Hematopoietic multipotent progenitor cell treated with erythropoietin and hydrocortisone succinate and interleukin-3 and kit ligand, for 17 days (in vitro differentiated cells): ENCODE measurements at places on chromosomes 12 and 14.

DNA sequence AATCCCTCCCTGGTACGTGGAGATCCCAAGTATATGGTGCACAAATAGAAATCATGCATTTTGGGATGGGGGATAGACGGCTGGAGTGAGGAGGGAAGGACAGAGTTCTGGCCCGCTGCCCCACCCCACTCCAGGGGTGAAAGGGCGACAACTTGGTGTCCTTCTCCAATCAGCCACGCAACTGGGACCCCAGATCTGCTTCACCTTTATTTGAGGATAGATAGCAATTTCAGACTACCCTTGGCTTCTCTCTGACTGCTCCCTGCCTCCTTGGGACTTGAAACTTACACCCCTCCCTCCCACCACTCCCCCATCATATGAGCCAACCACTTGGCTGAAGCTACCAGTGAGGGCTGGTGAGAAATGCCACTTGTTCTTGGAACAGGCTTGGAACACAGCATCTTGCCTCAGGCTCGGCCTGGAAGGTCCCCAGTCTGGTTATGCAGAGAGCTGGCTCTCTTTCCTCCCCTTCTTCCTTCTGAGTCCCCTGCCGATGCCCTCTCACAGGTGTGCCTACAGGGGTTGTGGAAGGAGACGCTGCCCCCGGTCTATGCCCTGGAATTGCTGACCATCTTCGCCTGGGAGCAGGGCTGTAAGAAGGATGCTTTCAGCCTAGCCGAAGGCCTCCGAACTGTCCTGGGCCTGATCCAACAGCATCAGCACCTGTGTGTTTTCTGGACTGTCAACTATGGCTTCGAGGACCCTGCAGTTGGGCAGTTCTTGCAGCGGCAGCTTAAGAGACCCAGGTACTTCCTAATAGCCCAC is 8.1 kb downstream of the OAS3 start:
- DNase-seq = no peak

DNA sequence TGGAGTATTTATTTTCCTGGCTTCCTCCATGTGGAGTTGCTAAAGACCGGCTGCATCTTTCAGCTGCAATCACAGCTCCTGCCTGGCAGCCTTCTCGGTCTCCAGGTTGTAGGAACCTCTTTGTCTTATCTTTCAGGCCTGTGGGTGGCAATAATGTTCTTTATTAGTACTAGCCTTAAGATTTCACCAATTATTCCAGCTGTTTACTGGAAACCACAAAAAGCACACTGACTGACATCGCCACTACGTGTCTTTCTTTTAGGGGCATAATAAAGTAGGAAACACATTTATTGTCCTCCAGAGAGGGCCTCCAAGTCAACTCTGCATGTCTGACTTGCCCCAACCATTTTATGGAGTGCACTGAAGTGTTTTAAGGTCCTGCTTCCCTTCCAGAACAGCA is 1116.5 kb upstream of the TMEM132C start:
- no peak for DNase-seq

DNA sequence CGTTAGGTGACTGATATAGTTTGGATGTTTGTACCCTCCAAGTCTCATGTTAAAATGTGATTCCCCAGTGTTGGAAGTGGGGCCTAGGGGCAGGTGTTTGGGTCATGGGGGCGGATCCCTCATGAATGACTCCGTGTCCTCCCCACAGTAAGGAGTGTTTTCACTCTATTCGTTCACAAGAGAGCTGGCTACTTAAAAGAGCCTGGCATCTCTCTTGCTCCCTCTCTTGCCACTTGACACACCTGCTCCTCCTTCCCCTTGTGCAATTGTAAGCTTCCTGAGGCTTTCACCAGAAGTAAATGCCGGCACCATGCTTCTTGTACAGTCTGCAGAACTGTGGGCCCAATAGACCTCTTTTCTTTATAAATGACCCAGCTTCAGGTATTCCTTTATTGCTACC is 2.6 kb downstream of the IFI27L2 start:
- DNase-seq = no peak

DNA sequence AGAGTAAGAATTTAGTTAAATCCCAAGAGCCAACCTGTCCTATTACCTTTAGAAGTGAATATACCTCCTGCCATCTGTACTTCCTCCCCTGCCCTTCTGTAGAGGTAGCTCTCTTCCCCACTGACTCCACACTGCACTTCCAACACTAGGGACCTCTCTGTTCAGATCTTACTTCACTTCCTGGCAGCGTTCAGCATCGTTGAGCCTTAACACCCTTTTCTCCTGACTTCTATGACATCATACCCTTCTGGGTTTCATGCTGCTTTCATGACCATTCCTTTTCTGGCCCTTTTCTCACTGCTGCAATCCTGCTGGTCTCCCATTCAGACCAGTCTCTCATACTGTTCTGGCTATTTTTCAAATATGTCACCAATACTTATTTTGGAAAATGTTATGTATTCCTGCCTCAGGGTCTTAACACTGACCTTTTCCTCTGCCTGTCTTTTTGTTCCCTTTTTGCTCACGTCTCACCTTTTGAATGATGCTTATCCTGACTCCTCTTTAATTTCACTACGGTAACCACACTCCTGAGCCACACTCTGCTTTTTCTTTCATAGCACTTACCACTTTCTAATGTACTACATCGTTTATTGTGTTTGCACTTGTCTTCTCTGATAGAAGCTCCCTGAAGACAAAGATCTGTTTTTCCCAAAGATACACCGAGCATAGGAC is 67.6 kb downstream of the PLEKHA5 start:
- no peak for DNase-seq

DNA sequence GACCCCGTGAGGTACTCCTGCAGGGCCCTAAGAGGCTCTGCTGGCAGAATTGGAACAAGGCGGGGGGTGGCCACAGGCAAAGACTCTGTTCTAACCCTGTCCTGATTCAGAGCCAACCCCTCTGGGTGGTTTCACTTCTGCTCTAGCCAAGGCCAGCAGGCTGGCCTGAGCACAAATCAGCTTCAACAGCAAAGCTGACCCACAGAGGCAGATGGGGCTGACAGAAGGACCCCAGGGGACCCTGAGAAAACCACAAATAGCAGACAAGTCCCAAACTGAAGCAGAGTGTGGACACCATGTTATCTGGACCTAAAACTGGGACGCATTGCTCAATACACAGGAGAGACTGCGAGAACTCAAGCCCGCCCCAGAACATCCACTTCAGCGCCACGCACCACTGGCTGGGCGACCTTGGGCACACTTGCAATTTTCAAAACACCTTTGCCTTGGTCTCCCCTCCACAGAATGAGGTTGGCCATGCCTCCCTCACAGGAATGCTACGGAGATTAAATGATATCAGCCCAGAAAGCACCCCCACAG is 76.4 kb upstream of the DICER1 start:
- no peak for DNase-seq

- peak; percentile 41 for DNase-seq
Observed at GRCh38 chr12:53221203-53222080, 10.6 kb downstream of the RARG start.

GRCh38 chr12:71504476-71504875 is 64.9 kb downstream of the LGR5 start:
- no peak for DNase-seq

GRCh38 chr14:44962334-44963043 is 499 bp downstream of the TOGARAM1 start:
- peak; percentile 65 for DNase-seq

DNA sequence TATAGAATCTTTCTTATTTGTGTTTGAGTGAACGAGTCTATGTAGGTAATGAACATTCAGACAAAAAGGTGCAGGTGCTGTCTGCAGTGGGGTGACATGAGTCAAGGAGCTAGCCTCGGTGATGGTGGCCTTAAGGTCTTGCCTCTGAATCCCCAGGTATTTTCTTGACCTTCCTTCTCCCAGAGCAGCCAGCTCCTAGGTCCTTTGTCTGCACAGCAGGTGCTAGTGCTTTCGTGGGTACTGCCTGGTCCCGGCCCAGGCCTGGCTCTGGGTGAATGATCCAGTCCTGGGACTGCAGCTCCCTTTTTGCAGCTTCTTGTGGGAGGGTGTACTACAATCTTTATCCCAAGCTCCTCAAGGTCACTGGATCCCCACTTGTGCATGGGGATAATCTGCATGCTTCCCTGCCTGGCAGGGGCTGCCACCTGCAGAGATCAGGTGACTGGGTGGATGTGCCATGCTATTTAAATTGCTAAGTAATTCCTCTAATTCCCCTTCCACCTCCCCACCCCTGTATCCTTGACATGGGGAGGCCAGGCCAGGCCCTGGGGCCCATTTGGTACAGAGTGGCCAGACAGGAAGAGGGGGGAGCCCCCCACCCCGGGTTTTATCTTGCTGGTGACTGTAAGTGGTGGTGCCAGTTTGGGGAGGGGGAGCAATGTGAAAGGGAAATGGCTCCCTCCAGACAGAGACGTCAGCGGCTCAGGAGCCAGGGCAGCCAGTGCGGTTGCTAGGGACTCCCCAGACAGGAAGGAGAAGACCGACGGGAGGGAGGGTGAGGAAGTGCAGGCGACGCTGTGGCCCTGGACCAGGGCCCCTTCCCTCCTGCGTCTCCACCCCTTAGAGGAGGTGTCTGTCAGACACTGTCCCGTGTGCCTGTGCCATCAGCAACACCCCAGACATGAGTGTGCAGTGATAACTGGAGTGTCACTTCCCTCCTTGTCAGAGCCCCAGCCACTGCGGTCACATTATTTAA is 6.7 kb downstream of the VASH1 start:
- peak; percentile 39 for DNase-seq

DNA sequence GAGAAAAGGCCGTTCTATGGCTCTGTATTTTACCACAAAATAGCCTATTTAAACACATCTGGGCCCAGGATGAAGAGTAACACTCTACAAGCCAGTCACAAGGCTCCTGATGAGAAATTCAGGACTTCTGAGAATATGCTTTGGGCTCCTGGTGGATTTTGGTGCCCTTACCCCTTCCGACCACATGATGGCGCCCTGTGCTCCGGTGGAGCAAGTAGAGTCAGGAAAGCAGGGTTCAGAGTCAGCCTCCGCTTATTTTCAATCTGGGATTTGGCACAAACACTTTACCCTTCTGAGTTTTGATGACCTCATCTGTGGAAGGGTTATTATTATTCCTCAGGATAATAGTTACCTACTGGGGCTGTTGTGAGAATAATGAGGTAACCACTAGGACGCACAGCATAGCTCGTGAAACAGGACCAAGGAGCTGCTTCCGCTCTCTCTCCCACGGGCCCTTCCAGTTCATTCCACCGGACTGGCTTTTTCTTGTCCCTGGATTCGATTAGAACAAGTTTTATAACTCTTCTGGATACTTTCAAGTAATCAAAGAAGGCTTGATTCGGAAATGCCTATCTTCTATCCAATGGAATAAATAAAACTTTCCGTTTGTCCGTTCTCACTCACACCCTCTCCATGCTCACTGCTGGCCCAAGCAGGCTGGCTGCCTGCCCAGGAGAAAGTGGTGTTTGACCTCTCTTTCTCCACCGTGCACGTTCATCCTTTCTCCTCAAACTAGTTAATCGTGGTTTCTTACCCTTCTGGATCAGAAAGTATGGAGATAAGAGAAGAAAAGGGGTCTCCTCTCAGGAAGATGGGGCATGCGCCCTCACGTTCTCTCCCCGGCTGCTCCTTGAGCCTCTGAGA is 104.6 kb downstream of the GALC start:
- DNase-seq = peak; percentile 14

GRCh38 chr12:32617534-32617933 is 61.6 kb upstream of the DNM1L start:
- no peak for DNase-seq

DNA sequence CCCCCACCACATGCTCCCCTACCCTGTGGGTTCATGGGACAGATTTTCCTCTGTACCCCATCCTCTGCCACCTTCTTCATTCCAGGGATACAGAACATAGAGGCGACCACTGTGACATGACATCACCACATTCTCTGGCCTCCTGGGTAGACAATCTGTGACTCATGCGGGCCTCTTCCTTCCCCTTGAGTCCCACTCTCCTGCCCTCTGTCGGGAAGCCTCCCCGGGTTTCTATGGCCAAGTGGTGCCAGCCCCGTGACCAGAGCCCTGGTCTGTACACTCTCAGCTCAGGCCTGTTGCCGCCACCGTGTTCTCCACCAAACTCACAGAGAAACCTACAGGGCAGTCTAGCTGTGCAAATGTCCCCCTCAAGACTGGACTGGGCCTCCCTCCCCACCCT is 8.0 kb downstream of the CLMN start:
- no peak for DNase-seq

DNA sequence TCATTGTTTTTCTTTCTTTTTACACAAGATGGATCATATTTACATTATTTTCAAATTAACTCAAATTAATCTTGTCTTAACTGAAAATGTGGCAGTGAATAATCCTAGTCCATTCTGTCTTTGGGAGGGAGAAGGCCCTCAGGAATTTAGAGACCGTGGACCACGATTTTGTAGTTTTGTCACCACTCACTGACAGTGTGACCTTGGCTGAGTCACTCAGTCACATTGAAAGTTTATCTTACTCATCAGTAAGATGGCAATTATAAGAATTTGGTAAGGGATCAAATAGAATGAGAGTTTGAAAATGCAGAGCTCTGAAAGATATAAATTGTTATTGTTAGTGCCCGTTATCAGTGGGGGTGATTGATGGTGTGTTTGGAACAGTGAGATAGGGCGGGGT is 16.4 kb downstream of the FOXJ2 start:
- DNase-seq = no peak

DNA sequence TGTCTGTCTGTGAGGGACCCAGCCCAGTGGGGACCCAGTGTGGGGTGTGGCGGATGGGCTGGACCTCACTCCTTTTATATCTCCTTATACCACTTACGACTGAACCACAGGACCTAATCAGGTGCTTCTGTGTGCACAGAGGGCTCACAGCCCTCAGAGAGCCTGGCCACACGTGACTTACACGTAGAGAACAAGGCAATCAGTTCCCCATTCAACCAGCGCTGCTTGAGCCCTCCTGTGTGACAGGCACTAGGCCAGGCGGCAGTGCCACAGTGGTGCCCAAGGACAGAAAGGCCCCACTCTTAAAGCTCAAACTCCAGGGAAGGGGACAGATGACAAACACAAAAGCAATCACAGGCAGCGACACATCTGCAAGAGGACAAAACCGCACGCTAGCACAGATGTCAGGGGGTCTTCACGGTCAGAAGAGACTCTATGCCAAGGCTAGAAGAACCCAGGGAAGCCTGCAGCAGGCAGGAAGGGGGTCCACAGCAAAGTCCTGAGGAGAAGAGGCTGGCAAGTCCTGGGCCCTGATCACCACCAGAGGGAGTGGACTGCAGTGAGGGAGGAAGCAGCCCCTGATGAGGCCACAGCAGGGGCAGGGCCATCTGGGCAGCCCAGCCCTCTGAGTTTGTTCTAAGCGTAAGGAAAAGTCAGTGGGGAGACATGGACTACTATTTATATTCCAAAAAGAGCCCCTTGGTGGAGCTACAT is 39.3 kb downstream of the SETD3 start:
- no peak for DNase-seq

DNA sequence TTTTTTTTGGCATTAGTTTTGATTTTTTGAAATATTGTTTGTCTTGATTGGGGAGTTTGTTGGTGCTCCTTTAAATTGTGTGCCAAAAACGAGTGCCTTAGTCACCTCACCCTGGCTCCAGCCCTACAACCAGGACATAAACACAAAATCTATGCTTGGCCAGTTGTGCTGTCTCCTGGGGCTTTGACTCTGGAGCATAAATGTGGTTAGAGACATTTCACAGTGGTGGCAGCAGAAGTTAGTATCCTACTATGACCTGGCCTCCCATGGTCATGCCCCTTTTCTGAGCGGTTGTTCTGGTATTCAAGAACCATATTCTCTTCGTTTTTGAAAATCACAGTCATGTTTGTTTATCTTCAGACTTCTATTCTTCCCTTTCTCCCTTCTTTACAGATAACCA is 70.7 kb upstream of the PSMA6 start:
- no peak for DNase-seq
